T-helper 1 cell (primary cell): ENCODE measurements at places on chromosomes 2 and 18.

- DNase-seq, result no peak
Observed at GRCh38 chr2:223113161-223113560, 61.2 kb downstream of the KCNE4 start.

DNA sequence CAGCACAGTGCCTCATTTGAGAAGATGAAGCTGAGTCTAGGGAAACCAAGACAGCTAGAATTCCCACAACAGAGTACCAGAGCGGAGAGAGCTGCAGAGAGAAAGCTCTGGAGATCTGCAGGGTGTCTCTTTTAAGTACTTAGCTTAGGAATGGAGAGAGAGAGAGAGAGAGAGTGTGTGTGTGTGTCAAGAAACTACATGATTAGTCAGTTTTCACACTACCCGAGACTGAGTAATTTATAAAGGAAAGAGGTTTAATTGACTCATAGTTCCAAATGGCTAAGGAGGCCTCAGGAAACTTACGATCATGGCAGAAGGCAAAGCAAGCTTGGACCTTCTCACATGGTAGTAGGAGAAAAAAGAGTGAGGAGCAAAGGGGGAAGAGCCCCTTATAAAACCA lies 64.0 kb downstream of the HIBCH start:
- peak; percentile 12 for DNase-seq

- no peak for DNase-seq
Observed at GRCh38 chr2:214536625-214537024, 125.8 kb downstream of the VWC2L start.

- DNase-seq, result peak; percentile 10
Observed at GRCh38 chr2:197159661-197160211, 150.8 kb downstream of the ANKRD44 start.

DNA sequence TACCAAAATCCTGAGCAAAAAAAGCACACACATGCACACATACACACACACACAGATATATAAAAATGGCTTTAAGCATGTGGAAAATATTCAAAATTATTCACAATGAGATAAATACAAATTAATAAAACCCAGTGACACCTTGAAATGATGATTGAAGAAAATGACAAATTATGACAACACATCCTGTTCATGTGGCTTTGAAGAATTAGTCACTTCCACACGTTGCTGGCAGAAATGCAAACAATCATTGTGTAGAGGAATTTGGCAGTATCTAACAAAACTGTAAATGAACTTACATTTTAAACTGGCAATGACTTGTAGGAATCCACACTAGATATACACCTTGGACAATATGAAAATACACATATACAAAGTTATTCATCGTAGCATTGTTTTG lies 95.8 kb upstream of the RGPD4 start:
- no peak for DNase-seq

DNA sequence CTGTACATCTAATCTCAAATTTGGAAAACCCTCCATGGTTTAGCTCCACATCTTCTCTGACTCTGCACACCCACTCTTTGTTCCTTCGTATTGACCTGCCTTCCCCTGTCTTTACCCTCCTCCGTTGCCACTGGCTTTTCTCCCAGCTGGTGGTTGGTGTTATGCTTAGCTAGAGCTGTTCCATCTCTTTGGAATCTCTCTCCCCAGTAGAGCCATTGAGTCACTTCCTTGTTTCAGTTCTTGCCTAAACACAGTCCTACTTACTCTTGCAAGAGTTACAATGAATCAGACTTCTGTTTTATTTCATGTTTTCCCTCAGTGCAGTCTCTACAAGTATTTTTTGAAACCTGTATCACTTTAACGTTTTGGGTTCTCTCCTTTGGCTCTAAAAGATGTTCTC lies 263.9 kb downstream of the LTBP1 start:
- DNase-seq, result no peak

DNA sequence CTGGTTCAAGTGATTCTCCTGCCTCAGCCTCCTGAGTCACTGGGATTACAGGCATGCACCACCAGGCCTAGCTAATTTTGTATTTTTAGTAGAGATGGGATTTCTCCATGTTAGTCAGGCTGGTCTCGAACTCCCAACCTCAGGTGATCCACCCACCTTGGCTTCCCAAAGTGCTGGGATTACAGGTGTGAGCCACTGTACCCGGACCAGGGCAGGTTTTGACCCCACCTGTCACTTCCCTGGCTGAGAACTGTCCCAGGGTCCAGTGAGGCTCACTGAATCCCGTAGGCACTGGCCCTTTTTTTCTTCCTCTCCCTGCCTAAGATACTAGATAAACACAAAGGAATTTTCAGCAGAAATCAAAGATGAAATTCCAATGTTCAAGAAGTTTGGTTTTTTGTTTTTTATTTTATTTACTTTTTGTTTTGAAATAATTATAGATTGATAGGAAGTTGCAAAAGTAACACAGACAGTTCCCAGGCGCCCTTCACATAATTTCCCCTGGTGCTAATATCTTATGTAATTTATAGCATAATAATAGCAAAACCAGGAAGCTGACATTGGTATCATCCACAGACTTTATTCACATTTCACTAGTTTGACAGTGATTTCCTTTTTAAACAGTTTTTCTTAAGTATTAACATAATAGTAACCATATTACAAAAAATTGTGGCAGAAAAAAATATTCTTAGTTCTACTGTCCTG lies 52.4 kb upstream of the B3GNT7 start:
- no peak for DNase-seq

DNA sequence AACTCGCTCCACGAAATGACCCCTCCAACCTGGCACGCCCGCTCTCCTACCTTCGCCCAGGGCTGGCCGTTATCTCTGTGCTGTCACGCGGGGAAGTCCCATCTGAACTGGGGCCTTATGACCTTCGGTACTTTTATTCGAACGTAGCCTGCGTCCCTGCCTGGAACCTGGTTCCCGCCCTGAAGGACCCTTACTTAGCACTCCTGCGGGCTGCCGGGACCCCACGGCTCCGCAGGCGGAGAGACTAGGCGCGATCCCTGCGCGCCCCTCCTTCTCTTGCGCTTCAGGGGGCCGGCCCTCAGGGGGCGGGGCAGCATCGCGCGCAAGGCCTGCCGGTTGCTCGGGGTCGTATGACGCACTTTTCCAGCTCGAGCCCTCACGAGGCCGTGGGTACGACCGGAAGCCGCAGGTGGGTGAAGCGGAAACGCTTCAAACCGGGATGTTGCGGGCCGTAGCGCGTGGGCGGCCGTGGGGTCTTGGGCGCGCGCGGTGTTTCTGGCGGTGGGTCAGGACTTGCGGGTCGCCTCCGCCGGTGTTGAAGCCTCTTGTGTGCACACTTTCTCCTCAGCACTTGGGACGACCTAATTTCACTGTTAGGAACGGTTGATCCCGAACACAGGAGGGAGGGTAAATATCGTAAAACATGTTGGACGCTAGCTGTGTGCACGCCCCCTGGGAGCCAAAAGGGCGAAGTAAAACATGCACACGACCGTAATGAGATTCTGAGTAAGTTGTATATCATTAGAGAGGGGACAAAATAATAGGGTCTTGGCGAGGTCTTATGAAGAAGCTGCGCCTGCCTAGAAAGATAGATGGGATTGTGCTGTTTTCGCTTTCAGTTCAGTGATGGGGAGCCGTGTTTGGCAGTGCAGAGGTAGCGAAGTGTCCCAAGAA lies at the start of the genes LIPT1 and TSGA10:
TSS of gene LIPT1 (plus strand) at position 325 of the 894 bp plus-strand sequence. CDS start 6,991 bp downstream, outside the sequence.
TSS of gene TSGA10 (minus strand) at position 300 of the 894 bp plus-strand sequence. CDS start 45,503 bp downstream, outside the sequence.
- DNase-seq, result peak; percentile 89

DNA sequence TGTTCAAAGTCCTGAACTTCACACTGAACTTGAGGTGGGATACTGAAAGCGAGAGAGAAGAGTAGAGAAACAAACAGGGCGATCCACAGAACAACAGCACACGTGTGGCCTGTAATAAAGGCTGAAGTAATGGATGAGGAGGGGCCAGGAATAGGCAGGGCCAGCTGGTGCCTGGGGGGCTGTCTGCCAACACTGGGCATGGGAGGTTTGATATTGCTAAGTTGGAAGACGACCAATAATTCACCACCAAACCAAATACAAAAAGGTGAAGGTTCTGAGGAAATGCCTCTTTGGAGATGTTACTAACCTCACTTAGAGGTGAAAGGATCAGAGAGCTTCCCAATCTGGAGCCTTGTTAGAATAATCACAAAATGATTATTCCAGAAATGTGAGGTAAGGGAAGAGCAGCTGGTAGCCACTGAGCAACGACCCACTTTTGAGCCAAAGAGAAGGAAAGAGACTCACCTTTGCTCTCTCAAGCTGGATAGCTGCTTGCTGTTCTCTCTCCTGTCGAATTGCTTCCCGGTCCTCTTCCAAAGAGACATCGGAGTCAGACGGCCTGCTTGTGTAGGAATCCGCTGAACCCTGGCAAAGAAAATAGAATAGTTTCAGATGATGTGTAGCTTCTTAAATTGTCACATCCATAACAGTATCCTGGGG lies 54.7 kb upstream of the ARL5A start:
- no peak for DNase-seq

GRCh38 chr2:177692042-177692782 lies 299.6 kb downstream of the AGPS start:
- DNase-seq, result no peak

- DNase-seq, result no peak
Observed at GRCh38 chr2:186590350-186590758, 498 bp downstream of the ITGAV start.

DNA sequence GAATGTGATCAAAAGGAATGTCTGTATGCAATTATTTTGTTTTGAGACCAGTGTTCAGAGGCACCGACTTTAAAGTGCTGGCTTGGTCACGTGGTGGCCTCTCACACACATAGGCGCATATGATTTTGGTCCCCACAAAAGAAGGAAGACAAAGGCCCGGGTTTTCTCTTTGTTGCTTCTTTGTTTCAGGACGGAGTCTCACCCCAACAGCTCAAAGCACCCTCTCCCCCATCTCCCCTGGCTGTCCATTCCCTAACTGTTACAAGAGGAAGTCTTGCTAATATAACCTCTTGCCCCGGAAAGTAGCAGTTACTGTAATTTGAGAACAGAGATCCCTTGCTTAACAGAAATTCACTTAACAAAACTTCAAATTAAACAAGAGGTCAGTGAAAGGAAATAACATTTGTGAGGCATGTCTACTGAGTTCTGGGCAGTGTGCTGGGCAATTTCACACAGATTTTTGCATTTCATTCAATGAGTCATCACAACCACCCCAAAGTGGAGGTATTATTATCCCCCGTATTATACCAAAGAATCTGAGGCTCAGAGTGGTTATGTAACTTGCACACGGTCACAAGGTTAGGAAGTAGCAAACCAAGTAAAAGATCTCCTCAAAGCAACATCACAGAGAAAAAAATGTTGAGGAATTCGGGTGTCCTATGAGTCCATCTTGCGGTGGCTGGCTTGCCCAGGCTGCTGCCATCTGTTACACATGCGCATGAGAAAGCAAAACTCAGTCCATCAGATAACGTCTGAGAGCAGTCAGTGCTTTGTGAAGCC lies 75.8 kb downstream of the SDC1 start:
- DNase-seq, result no peak
